Activated gamma-delta T cell treated with anti-CD3 and anti-CD28 coated beads, Interleukin-2, amount 50 U/mL, for 16 hours (primary cell): ENCODE measurements at places on chromosomes 16 and 17.
A peak's percentile ranks its signal among the peaks of the same experiment; 100 is the strongest.

GRCh38 chr17:2174014-2174413 lies 119.1 kb downstream of the HIC1 start:
- DNase-seq, result no peak

DNA sequence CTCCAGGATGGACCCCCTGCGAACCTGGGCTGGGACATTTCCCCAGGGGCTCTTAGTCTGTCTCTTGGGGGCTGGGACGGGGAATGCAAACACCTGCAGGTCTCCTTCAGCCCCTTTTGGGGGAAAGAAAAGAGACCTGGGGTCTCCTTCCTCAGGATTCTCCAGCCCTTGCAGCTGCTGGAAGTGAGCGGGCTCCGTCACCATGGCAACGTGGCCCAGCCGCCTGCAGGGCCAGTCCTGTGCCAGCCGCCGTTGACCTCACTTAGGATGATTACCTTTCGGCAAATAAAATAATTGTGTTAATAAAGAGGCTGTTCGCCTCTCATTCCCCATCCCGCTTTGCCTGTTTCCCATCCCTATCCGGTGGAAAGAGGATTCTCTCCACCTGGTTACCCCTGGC lies 25.7 kb downstream of the MRM1 start:
- no peak for DNase-seq

- no peak for DNase-seq
Measured at GRCh38 chr16:82059161-82059982, 24.3 kb downstream of the HSD17B2 start.

DNA sequence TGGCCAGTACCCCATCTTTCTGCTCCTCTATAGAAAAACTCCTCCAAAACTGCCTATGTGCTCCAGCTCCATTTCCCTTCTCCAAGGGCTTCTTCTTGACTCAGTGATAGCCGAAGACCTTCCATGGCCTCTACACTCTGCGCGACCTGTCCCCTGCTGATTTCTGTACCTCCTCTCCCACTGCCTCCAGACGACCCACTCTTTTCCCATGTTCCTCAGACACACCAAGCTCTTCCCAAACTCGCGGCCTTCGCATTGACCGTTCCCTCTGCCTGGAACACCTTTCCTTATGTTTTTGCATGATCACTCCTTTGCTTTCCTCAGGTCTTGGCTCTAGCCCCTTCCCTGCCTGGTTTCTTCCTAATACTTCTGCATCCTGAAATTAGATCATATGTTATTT lies 255.6 kb upstream of the SDK2 start:
- DNase-seq, result no peak

DNA sequence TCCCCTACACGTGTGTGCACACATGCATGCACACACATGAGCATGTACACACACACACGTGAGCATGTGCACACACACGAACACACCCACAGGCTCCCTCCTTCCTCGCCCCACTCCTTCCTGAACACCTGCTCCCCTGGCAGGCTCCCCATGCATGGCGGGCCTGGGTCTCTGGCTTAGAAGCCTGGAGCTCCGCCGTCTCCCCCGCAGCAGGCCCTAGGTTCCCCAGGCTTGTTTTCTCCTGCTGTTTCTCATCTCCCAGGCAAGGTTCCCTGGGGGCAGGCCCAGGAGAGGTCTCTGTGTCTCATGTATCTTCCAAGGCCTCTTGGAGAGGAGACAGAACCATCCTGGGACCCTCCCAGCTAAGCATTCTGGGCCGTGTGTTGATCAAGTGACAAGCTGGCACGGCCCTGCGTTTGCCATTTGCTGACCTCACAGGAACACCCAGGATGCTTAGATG lies 202.3 kb upstream of the CIBAR2 start:
- DNase-seq, result no peak

DNA sequence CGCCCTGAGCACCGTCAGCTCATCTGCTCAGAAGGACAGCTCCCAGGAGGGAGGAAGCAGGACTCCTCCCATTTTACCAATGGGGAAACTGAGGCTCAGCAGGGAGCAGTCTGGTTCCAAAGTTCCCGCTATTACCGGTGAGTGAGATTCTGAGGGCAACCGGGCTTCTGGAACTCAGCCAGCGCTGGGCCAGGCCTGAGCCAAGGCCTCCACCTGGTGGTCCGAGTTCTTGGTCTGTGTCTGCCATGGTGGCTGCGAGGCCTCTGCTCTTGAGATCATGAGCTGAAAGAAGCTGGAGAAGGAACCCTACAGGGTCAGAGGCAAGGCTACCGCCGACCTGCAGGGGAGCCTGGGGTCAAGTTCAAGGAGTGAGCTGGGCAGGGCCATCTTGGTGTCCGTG lies 110.8 kb upstream of the GSE1 start:
- no peak for DNase-seq

DNA sequence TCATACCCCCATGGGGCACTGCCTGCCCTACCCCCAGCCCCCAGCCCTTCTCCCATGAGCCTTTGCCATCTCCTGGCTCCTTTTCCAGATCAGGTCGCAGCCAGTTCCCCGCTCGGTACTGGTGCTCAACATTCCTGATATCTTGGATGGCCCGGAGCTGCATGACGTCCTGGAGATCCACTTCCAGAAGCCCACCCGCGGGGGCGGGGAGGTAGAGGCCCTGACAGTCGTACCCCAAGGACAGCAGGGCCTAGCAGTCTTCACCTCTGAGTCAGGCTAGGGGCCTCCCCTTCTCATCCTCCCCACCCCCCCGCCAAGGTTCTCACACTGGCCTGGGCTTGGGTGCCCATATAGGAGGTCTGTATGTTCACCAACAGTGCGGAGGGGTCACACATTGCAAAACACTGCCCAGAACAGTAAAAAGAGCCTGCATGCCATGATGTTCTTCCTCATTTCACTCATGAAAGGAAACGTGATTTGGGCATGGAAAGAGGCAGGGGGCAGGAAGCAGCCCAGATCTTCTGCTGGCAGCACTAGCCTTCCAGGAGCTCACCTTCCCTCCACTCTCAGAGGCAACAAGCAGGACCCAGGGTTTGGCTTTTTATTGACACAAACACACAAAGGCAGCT lies 7.5 kb downstream of the IFI35 start:
- no peak for DNase-seq

- no peak for DNase-seq
Measured at GRCh38 chr17:28181568-28181967, 137.4 kb upstream of the TMEM97 start.

DNA sequence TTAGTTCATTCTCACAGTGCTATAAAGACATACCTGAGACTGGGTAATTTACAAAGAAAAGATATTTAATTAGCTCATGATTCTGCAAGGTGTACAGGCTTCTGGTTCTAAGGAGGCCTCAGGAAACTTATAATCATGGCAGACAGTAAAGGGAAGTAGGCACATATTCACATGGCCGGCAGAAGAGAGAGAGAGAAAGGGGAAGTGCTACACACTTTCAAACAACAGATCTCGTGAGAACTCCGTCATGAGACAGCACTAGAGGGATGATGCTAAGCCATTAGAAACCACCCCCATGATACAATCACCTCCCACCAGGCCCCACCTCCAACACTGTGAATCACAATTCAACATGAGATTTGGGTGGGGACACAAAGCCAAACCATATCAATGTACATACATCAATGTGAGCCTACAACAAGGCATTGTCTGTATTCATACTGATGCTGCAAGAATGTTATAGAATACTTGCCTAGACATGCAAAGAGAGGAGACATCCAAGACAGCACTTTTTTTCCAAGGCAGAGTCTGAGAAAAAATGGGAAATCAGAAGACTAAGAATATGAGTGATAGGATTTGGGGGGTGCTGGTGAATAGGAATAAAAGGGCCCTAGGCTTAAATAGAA lies 114.8 kb upstream of the XYLT1 start:
- DNase-seq, result no peak

- DNase-seq, result no peak
Measured at GRCh38 chr17:32256012-32256700, 9.5 kb upstream of the RHBDL3 start.

DNA sequence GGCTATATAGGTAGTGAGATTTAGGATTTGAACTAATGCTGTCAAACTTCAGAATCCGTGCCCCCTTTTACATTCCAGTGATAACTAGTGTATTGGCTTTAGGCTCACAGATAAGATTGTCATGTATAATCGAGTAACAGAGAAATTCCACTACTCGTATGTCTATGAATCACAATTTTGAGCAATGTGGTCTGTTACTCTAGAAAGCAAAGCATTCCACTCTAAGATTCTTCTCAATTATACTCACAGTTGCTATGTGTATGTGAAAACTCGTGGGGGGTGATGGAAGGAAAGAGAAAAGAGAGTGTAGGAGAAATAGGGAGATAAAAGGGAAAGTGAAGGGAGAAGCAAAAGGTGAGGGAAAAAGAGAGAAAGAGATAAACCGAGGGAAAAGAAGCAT lies 1175.1 kb upstream of the GOT2 start:
- no peak for DNase-seq

DNA sequence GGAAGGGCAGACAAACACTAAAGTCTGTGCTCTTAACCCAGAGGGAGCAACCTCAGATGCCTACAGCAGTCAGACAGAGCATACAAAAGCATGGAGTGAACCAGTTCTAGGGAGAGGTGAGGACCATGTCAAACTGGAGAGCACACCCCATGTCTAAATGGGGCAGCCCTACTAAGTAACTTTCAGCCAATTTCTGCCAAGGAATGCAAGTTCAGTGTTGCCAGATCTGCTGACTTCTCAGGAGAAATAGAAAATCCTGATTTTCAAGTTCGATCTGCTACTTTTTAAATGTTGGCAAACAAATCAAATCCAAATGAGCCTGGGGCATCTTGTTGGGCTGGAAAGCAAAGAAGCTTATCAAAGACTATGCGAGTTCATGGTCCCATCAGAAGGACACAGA lies 17.5 kb upstream of the SCNN1B start:
- DNase-seq, result no peak

DNA sequence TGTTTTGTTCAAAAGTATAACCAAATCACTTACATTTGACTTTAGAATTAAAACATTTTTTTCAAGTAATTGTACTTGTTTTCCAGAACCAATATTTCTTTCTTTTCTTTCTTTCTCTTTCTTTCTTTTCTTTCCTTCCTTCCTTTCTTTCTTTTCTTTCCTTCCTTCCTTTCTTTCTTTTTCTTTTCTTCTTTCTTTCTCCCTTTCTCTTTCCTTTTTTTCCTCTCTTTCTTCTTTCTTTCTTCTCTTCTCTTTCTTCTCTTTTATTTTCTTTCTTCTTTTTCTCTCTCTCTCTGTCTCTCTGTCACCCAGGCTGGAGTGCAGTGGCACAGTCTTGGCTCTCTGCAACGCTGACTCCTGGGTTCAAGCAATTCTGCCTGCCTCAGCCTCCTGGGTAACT lies 26.4 kb upstream of the PSMC5 start:
- no peak for DNase-seq

DNA sequence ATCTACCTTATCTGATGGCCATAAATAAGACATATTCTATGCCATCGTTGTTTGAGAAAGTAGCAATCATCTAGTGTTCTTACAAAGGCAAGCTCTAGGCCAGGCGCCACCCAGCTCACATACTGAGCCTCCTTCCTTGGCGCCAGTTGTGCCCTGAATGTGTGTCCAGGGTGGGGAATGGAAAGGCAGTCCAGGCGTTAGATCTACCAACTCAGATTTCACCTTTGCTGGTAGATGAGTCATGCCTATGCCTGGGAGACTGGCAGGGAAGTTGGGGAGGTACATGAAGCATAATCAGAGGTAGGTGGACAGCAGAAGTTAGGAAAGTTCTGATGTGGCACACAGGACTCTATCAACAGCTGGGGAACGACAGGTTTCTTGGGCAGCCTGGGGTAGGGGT lies 23.6 kb downstream of the SDR42E1 start:
- no peak for DNase-seq

DNA sequence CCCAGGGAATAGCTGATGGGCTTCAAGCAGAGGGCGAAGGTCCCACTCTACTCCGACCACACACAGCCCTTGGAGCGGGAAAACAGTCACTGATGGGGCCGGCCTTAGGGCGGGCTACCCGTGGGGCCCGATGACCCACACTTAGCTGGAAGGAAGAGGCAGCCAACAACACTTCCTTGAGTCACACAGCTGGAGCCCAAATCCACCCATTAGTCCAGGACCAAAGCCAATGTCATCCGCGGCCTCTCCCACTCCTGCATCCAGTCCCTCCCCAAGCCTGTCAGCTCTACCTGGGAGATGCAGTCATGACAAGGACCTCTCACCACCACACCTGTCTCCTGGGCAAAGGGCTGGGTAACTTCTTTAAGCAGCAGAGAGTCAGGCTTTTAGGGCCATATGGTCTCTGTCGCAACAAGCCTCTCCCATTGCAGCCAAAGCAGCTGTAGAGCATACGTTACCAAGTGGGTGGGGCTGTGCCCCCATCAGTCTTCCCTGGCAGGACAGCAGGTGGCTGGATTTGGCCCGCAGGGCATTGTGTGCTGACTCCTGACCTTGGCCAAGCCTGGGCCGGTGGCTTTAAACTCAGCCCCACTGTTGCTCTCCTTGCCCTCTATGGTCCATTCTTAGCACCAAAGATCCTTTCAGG lies 110.7 kb downstream of the SOCS1 start:
- DNase-seq, result no peak

- DNase-seq, result no peak
Measured at GRCh38 chr17:79942591-79943346, 92.9 kb downstream of the TBC1D16 start.

GRCh38 chr17:19799796-19800195 lies 51.7 kb upstream of the ALDH3A1 start:
- no peak for DNase-seq

GRCh38 chr17:28967221-28968135 lies 16.2 kb upstream of the PHF12 start:
- no peak for DNase-seq

- no peak for DNase-seq
Measured at GRCh38 chr16:73886426-73886825, 410.2 kb upstream of the PSMD7 start.

GRCh38 chr16:23494188-23494587 lies 16.1 kb downstream of the GGA2 start:
- DNase-seq, result no peak

- DNase-seq, result peak; percentile 59
Measured at GRCh38 chr17:57603978-57604377, 141.1 kb downstream of the CCDC182 start.

GRCh38 chr16:2857451-2858244 lies at the start of gene PRSS22:
PRSS22 (minus strand) TSS chr16:2858170; CDS start chr16:2858104, 66 bp downstream.
- DNase-seq, result no peak

GRCh38 chr17:50800196-50800700 lies 32.9 kb upstream of the ANKRD40CL start:
- DNase-seq, result no peak

- DNase-seq, result no peak
Measured at GRCh38 chr17:32259586-32259985, 6.0 kb upstream of the RHBDL3 start.

- no peak for DNase-seq
Measured at GRCh38 chr17:9522074-9522473, 53.5 kb downstream of the STX8 start.
